Renal cortical epithelial cell (primary cell): ENCODE measurements at places on chromosomes 6 and 20.

DNA sequence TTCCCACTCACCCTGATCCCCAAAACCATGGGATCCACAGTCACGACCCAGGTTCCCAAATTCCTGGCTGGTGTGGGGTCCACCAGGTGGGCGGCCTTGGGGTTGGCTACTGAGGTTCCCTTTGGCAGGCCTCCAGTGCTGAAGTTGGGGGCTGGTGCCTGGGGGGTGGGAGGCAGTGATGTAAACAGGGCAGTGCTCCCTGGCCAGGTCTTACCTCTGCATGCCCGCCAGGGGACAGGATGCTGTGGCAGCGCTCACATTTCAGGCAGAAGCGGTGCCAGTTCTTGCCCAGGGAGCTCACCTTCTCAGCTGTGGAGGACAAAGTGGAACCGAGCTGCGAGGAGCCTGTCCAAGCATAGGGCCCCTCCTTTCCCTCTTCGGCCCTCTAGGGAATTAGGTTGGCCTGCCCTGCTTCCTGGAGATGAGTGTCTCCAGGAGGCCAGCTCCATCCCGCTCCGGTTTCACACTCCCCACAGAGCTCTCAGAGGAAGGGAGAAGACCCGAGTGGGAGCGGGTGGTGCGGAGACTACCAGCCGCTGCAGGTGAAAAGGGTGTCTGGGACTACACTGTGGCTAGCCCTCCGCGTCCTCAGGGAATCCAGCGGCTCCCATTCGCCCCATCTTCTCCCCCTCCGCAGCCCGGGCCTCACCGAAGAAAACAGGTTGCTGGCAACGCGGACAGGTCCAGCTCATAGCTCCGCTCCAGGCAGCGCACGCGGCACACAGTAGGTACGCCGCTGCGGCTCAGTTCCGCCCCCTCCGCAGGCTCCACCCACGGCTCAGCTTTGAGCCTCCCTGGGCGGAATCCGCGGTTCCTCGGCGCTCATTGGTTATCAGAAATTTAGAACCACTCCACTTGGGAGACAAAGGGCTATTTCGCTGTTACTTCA, at the start of gene CRIP3:
Gene CRIP3, minus strand, starts transcription at position 726 of the 889 bp plus-strand sequence. Its CDS starts 34 bp downstream, at position 692.
- DNase-seq, result peak; percentile 16

DNA sequence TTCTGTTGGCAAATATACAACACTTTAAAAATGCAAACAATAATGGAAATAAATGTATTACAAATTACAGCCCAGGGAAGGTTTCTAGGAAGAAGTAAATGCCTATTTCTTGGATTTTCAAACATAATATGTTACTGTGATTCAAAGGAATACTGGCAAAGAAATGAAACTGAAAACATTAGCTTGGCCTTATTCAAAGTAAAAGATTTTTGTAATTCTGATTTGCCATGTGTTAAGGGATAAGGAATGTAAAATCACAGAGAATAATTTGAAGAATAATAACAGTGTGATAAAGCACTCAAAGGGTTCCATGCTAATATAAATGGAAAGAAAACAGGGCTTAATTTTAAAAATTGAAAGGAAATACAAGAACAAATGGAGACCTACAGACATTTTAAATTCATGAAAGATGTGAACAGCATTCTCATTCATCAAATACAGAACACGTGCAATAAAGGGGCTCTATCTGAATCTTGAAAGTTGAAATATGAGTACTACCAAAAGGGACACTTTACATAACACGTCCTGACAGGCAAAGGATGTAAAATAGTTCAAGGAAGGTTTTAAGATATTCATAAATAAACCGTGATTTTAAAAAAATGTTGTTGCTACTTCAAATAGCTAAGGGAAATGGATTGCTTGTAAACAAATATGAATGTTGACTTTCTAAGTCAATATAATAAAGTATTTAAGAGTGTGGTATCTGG, 138.1 kb downstream of the RFPL4B start:
- DNase-seq, result no peak

GRCh38 chr6:1518855-1519254, 90.9 kb upstream of the FOXC1 start:
- no peak for DNase-seq

DNA sequence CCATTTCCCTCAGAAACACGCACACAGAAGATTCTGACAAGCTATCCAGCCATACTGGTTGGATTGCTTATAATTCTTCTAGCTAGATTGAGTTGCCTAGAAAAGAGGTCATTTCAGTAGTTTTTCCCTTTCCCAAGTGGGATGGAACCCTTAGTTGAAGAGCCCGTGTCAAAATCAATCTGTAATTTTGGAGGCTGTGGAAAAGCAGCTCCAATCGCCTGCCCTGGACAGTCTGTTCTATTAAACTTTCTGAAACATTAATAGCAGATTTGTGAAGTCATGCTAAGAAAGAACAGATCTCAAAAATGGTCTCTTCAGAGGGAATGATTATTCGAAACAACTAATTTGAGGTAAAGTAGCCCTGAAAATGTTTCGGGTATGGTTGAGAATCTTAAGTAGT, 29.3 kb downstream of the TMEM200A start:
- no peak for DNase-seq

- DNase-seq, result no peak
These were observed 53.9 kb downstream of the STX7 start for GRCh38 chr6:132458887-132459604.

GRCh38 chr20:12535770-12536169, 473.0 kb upstream of the SPTLC3 start:
- no peak for DNase-seq

DNA sequence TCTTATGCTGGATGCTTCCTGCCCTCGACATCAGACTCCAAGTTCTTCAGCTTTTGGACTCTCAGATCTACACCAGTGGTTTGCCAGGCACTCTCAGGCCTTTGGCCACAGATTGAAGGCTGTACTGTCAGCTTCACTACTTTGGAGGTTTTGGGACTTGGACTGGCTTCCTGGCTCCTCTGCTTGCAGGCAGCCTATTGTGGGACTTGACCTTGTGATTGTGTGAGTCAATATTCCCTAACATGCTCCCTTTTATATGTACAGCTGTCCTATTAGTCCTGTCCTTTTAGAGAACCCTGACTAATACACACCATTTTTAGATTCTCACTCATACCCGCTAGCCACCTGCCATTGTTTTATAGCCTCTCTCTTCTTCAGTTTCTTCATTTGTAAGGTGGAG, 382.1 kb upstream of the TSHZ2 start:
- DNase-seq, result no peak

- peak; percentile 12 for DNase-seq
These were observed 286.7 kb upstream of the CDYL start for GRCh38 chr6:4489538-4489937.

GRCh38 chr6:154621686-154622085, 111.2 kb upstream of the CNKSR3 start:
- DNase-seq, result no peak

DNA sequence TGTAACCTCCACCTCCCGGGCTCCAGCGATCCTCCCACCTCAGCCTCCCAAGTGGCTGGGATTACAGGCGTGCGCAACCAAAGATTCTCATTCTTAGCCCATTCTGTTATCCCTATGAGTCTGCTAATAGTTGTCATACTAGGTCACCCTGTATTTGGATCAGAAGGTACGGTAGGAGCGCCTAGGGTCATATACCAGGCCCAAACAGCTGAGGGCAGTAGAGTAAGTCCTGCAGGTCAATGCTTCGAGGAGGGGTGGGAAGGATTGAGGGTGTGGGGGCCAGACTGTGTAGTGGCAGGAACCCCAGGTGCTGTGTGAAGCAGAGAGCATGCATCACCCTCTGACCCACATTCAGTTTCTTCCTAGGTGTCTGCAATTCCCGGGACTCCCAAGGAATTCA, 22.7 kb upstream of the POU5F1 start:
- no peak for DNase-seq

DNA sequence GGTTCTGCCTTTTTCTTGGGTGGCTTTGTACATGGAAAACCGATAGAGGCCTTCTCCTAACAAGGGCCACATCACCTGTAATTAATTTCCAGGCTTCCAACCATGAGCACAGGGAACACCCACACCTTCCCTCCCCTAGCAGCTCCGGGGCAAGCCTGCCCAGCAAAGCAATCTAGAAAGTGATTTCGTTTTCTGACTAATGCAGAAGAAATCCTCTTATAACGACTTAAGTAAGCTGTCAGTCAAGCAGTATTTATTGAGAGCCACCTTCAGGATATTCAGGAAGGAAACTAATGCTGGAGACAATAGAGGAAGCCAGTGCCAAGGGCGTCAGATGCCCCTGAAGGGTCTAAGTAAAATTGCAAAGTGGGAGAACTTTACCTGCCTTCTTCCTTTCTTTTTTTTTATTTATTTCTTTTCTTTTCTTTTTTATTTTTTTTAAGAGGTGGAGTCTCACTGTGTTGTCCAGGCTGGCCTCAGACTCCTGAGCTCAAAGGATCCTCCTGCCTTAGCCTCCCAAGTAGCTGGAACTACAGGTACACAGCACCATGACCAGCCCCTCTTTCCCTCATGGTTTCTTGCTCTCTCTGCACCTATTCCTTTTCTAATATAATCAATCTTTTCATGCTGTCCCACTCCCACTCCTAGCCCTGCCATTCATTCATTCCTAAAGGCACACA, 67.5 kb upstream of the MBOAT1 start:
- DNase-seq, result peak; percentile 74

DNA sequence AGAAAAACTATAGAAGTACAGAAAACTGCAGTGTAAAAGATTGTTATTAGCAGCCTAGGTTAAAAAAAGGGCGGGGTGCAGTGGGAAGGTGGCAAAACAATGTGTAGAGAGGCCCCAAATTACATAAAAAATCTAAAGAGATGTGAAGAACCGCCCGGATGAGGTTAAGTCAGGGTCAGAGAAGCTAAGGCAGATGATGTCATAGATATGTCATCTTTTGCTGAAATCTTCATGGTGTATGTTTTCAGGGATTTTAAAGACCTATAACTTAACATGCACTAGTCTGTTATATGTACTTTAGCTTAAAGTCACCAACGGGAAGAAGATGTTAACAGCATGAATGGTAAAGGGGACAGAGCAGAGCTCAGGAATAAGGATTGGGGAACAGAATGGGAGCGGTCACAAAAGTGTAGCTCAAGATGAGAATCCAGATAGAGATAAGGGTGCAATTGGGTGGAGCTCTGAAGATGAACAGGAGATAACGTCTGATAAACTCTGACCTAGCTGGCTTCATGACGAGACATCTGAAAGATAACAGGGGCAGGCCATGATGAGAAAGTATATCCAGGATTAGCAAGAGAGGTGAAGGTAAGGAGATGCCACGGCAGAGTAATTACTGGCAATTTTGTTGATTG, 83.4 kb downstream of the TFAP2A start:
- DNase-seq, result no peak

GRCh38 chr6:30908700-30909099, 693 bp downstream of the GTF2H4 start:
- DNase-seq, result no peak

- DNase-seq, result no peak
These were observed 2.7 kb upstream of the C6orf62 start for GRCh38 chr6:24721461-24722215.

GRCh38 chr6:2688401-2689064, 62.2 kb downstream of the MYLK4 start:
- peak; percentile 85 for DNase-seq

GRCh38 chr6:44498436-44498835, 110.9 kb downstream of the CDC5L start:
- DNase-seq, result no peak

DNA sequence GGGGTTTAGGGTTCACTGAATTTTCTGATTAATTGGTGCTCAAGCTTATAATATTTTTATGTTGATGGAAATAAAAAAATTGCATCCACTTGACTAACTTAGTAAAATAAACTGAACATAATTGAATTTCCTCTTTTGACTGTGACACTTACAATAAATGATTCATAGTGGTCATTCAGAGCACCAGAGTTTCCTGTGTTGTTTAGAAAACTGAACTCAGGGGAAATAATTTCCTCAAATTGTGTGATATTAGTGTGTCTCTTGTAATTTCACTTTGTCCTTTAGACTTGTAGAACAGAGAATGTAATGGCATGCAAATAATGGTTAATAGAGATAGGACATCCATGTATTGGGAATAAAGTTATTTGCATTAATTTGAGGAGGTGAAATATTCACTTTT, 319.7 kb upstream of the MAN1A1 start:
- no peak for DNase-seq

GRCh38 chr6:94133106-94133505, 713.7 kb upstream of the EPHA7 start:
- DNase-seq, result no peak

- DNase-seq, result no peak
These were observed 8.9 kb downstream of the PDE7B start for GRCh38 chr6:135860361-135860760.

DNA sequence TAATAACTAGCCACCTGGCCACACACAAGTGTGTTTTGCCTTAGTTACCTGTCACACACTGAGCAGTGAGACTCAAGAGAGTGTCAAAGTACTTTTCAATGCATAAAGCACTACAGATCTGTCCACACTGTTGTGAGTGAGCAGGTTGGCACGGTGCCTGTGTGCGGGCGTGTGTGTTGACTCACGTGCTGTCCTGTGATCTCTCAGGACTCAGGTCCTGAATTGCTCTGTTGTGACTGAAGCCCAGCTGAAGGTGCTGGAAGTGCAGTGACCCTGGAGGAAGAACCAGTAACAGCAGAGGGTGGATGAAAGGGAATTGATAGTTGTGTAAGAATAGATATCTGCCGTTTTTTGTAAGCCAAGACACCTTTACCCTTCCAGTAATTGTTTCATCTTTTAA, 18.3 kb downstream of the SLC16A10 start:
- peak; percentile 85 for DNase-seq

DNA sequence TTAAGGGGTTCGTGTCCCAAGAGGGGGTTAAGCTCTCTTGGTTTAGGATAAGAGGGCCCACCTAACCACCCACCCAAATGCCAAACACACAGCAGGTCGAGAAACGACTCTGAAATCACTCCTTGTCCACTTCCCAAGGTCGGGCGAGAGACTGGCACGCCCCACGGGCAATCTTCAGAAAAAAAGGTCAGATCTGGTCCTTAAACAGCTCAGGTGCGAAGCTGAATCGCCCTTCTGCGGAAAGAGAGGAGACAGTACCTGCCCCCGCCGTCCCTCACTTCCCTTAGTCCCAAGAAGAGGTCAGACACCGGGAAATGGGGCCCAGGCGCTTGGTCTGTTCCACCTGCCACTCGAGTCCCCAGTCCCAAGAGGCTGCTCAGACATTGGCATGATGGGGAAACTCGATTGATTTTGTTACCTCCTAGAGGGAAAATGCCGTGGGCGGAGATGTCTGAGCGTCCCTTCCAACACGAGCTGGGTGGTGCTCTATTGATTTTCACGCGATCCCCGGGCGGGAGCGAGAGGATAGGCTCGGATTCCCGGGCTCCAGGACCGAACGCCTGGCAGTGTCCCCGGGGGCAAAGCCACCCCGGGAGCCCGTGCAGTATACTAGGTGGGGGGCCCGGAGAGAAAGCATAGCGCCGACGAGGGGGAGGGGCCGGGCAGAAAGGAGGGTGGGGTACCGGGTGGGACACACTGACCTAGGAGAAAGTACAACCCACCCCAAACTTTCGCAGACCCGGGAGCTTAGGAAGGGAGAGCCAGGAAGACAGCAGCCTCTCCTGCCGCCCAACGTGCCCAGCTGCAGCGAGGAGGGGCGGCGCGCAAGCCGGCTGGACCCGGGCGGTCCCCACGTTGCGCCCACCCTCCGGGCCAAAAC, 1.1 kb upstream of the SAMD5 start:
- no peak for DNase-seq

GRCh38 chr6:92362404-92362803, 1057.0 kb downstream of the EPHA7 start:
- DNase-seq, result no peak
